ENCODE measurements at places on chromosomes 12 and 14.

DNA sequence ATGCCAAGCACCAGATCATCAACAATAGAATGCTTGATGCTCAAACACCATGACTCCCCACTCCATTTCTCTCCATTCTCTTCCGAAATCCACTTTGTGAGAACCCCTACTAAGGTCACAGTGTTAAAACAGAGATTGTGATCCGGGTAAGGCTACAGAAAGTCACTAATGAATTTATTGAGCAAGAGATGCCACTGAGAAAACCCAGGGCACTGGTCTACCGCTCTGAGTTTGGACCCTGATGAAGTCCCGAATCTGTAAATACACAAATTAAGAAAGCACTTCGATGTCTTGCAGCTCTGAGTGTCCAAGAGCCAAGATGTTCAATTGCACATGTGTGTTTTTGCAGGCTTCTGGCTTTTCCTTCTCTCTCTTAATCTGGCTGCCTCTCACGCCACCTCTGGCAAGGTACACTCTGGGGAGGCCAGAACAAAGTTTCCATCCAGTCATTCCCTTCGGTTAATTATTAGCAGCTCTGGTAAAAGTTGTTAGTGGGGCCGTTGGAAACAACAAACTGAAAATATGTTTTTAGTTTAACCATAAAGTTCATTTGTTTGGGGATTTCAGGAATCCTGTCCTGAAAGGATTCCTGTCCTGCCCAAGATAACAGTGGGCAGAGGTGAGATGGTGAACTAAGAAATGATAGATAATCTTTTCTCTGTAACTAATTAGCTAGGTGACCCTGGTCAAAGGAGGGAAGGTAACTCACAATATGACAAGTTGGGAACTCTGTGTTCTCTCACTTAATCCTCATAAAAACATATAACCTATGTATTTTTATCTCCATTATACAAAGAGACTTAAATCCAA, 75.4 kb downstream of the BTG1 start:
- no peak for DNase-seq

GRCh38 chr14:20350860-20351259, 7.4 kb downstream of the PARP2 start:
- no peak for DNase-seq

DNA sequence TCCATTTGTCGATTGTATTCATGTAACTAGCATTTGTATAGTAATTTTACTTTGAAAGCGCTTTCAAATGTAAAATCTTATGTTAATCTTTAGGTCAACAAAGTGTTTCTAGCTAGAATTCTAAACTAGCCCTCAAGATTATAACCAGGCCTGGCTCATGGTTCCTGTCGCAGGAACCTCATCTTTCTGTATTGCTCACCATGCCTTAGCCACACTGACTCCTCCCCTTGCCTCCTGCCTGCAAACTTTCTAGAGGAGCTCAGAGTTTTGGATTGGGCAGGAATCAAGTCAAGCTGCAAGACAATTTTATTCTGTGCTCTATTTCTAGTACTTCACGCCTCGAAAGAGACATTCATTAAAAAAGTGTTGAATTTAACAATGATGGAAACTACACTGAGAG, 99.8 kb downstream of the TGFB3 start:
- no peak for DNase-seq

GRCh38 chr12:29710104-29710503, 73.6 kb downstream of the TMTC1 start:
- DNase-seq = peak; percentile 39

DNA sequence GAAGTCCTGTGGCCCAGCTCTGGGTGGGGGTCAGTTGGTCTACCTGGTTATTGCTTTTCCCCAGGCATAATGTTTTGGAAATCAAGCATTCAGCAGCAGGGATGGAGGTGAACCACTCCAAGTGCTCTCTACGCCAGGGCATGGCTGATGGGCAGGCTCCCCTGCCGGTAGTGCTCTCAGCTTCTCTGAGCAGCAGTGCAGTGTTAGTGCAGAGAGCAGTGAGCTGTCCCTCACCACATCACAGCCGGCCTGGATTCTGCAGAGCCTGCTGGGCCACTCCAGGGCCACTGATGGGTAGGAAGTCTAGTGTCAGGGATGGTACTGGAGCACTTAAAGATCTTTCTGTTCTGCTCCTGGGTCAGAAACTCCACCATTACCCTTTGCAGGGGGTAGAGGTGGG, 151.1 kb downstream of the CALM1 start:
- no peak for DNase-seq

GRCh38 chr12:116820064-116820656, 61.1 kb downstream of the HRK start:
- DNase-seq = no peak

DNA sequence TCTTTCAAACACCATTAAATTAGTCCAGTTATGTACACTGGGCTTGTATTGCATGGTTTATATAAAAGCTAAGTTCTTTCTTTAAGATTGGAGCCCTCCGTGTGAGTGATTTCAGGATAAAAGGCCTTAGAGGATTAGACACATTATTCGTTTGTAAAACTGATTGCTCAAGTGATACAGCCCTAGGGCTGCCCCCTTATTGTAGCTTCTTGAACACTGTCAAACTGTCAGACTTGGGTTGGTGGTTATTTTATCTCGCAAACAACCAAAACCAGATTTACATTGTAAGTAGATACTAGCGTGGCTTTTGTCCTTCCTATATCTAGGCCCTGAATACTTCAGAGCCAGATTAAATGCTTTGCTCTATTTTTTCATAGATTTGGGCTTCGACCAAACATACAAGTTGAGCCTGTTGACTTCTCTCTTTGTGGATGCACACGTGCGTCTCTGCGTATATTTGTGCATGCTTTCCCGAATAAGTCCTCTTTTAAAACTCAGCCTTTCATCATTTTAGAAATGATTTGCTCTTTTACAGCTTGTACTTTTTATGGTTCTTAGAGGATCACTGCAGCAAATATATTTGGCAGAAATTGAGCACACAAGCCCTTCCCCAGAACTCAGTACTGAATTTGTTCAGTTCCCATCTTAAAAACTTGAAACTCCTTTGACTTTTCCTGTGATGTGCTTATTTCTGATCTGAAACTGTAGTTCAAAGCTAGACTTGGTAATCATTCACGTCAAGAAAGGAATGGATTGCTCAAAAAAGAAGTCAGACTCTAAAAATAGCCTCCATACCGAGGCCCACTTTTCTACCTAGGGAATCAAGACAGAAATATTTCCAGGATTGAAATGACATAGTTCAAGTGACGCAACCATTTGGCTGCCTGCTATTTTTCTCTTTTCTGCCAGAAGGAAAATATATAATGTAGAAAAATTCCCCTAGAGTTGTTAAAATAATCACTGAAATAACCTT, 129.5 kb downstream of the ETV6 start:
- DNase-seq = no peak

DNA sequence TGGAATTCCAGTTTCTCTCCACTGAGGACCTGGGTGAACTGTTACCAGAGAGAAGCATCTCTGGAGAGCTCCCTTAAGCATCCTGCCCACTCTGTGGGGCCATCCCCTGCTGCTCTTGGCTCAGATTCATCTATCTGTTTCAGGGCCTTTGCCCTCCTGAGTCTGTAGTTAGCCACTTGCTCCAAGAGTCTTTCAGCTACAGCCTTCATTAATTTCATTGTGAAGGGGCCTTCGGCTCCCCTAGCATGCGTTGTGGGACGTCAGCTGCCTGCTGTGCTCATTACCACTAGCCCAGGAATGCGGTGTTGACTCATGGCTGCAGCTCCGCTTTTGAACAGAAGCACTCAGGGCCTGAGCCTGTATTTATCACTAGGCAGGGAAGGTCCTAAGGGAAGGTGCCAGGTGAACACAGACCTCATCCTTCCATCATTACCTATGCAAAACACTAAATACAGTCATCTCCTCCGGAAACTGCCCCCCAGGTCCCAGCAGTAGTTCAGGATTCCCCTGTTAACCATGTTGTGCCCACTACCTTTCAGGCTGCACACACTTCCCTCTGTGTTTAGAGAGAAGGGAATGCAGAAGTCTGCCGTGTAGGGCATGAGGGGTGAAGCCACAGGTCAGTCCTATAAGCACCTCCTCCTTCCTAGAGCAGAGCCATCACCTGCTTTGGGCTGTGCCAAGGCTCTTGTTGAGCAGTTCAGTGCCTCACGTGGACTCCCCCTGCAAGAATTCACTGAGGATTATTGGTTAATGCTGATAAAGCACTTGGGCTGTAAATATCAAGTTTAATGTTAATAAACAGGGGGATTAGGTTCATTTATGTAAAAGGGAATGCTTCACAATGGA, 191.4 kb downstream of the CACNA1C start:
- no peak for DNase-seq

DNA sequence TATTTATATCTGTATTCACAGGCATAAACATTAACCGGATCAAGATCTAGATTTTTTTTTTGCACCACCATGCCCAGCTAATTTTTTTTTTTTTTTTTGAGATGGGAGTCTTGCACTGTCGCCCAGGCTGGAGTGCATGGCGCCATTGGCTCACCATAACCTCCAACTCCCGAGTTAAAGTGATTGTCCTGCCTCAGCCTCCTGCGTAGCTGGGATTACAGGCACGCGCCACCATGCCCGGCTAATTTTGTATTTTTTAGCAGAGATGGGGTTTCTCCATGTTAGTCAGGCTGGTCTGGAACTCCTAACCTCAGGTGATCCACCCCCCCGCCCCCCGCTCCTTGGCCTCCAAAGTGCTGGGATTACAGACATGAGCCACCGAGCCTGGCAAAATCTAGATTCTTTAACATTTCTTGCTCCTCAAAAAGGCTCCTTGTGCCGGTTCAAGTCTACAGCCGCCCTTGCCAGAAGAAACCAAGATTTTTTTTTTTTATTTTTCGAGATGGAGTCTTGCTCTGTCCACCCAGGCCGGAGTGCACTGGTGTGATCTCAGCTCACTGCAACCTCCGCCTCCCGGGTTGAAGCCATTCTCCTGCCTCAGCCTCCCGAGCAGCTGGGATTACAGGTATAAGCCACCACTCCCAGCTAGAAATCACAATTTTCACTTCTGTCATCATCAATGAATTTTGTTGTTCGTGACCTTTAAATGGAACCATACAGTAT, 36.9 kb upstream of the SLC2A3 start:
- DNase-seq = no peak

GRCh38 chr14:65731933-65732506, 319.5 kb downstream of the FUT8 start:
- no peak for DNase-seq

DNA sequence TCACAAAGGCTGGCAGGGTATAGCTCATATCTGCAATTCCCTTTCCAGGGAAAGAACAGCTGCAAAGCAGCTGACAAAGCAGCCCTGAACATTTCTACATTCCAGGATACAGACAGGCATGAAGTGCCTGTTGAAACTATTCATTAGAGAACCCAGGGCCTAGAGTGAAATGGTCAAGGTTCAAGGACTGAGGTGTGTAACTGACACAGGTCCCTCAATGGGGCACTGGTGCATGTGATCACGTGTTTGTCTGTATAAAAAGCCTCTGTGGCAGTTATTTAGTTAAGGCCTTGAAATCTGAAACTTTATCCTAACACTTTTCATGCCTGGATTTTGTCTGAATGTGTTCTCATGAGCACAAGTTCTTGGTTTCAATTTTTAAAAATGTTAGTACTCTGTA, 47.1 kb downstream of the GIT2 start:
- DNase-seq = no peak

GRCh38 chr12:46998811-46999368, 80.5 kb upstream of the PCED1B start:
- no peak for DNase-seq

- no peak for DNase-seq
These were observed 6.0 kb downstream of the PLA2G1B start for GRCh38 chr12:120321382-120322202.

GRCh38 chr12:124939421-124940142, 25.1 kb upstream of the UBC start:
- DNase-seq = no peak

DNA sequence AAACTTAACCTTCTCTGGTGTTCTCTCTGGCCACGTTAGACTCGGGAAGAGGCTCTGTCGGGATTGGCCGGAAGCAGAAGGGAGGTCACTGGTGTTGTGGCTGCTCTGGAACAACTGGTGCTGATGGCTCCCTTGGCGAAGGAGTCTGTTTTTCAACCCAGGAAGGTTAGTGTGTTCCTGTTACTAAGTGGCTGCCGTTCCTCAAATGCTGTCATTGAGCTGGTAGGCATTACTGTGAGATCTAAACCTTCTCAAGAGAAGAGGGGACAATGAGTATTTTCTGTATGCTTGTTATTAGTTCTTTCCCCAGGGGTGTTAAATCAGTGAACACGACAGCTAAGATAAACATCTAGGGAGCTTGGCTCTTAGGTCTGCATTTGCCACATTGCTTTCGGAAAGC, 18.3 kb downstream of the POP5 start:
- no peak for DNase-seq

DNA sequence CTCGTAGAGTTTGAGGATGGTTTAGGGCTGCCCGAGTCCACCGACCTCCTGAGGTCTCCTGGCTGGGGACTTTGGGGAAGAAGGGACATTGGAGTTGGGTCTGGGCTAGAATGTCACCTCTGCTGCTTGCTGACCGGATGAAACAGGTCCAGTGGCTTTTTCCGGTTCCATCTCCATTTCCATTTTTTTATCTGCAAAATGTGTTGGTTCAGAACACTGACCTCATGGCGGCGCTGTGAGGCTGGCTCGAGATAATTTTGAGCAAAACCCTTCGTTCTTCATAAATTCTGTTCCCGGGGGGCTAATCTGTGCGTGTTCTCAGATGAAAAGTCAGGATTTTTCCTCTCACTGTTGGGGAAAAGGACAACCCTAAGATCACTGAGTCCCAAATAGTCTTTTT, 11.7 kb upstream of the MYL2 start:
- DNase-seq = no peak

- DNase-seq = no peak
These were observed 4.6 kb upstream of the ZDHHC22 start for GRCh38 chr14:77145975-77146740.

DNA sequence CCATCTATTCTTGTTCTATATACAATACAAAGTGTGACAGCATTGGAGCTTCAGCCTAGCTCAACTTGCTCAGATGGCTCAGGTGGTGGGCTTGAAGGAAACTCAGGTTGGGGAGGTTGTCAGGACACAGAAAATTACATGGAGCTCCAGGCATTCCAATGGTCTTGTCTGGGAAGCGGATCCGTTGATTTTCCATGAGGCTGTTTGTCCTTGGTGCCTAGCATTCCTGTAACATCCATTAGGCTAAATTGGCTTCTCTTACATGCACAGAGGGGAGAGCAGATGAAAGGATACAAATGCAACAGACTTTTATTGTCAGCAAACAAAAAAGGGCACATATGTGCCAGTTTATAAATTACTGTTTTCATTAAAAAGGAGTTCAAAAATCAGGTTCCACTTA, 75.5 kb upstream of the OTX2 start:
- DNase-seq = no peak

- DNase-seq = no peak
These were observed 745.5 kb downstream of the TMTC2 start for GRCh38 chr12:83432176-83432719.

DNA sequence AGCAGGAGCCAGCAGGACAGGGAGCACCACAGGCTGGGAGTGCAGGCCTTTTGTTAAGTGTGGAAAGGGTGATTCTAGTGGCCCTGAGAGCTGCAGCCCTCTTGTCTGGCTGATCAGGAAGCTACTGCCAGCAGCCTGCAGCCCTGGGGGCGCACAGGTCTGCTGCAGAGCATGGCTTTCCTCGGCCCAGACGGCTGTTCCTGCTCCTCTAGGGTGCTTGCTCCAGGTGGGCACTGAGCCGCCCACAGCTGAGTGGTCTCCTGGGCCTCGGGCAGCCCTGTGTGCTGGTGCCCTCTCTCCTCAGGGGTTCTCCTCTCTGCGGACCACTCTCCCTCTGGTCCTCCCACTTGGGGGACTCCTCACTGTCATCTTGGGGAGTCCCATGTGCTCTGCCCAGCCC, 18.9 kb downstream of the CCDC88C start:
- no peak for DNase-seq

GRCh38 chr12:80946591-80946990, 8.9 kb upstream of the LIN7A start:
- no peak for DNase-seq

Data from hippocampal formation (tissue), 2 donors.